ENCODE measurements at places on chromosomes 3 and 15. TPM values are rescaled to one million over a fixed set of nuclear protein-coding genes. Genes with fewer than 3 reads are reported as not detected.

SLC2A2 gene
- total RNA-seq: 0.07 TPM

ERICH6 gene
- total RNA-seq: not detected

ANKDD1A gene
- total RNA-seq: 5.9 TPM

ITIH1 gene
- total RNA-seq: not detected

IL17RB gene
- total RNA-seq: not detected

RYR3 gene
- not detected for total RNA-seq

DYNLT2B gene
- 32.6 TPM for total RNA-seq

DZIP3 gene
- total RNA-seq: 19.8 TPM

XCR1 gene
- total RNA-seq: not detected

SSR3 gene
- total RNA-seq: 285 TPM

DNA sequence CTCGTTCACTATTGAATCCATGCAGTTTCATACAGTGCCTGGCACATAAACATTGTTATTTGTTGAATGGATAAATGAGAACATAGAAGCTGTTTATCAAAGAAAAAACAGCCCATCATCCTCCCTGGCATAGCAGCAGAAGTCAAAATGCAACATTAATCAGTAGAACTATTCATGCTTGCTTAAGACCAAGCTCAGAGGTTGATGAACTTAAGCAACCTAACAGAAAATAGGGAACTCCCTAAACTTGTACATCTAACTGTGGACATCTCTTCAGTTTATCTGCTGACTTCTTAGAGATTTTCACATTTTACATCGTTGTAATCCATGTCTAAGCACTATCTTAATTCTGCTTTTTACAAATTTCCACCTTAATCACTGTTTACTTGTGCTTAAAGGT is 29.2 kb downstream of the SENP8 start:
- DNase-seq: no peak

GRCh38 chr15:99956820-99957641 is 223.8 kb upstream of the LYSMD4 start:
- DNase-seq: no peak

DNA sequence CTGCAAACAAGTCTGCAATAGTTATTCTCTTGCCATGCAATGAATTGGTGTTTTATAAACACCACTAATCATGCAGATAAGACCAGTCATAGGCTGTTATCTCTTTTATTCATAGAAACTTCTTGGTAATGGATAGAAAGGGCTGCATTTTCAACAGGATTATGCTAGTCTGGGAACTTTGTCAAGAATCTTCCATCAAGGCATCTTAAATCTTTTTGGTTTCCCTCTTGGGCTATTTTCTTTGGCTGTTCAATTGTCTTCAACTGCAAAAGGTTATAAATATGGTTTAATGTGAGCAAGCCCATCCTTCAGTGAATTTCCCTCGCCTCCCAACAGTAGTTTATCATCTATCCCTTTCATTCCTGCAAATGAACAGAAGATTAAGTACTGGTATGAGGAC is 59.0 kb upstream of the MINAR1 start:
- DNase-seq: peak; percentile 14

DNA sequence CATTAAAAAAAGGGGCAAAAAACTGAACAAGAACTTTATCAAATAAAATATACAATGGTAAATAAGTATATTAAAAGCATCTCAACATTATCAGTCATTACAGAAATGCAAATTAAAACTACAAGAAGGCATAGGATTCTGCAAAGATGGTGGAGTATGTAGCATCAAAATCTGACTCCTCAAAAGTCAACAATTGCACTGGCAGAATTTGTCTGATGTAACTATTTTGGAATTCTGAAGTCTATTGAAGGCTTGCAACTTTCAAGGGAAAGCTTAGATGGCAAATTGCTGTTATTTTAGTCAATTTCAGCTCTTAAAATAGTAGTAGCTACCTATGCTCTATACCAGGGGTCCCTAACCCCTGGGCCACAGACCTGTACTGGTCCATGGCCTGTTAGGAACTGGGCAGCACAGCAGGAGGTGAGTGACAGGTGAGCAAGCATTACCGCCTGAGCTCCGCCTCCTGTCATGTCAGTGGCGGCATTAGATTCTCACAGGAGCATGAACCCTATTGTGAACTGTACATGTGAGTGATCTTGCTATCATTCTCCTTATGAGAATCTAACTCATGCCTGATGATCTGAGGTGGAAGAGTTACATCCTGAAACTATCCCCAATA is 107.6 kb downstream of the TGFBR2 start:
- DNase-seq: no peak

GRCh38 chr15:100558771-100559254 is 30.1 kb upstream of the CERS3 start:
- no peak for DNase-seq

GRCh38 chr15:27086149-27086548 is 115.2 kb downstream of the GABRG3 start:
- no peak for DNase-seq

GRCh38 chr3:45367453-45367871 is 20.9 kb upstream of the LARS2 start:
- DNase-seq: peak; percentile 59

GRCh38 chr3:22587446-22587845 is 615.7 kb upstream of the UBE2E2 start:
- no peak for DNase-seq

GRCh38 chr3:191484461-191484860 is 23.5 kb downstream of the PYDC2 start:
- DNase-seq: no peak

DNA sequence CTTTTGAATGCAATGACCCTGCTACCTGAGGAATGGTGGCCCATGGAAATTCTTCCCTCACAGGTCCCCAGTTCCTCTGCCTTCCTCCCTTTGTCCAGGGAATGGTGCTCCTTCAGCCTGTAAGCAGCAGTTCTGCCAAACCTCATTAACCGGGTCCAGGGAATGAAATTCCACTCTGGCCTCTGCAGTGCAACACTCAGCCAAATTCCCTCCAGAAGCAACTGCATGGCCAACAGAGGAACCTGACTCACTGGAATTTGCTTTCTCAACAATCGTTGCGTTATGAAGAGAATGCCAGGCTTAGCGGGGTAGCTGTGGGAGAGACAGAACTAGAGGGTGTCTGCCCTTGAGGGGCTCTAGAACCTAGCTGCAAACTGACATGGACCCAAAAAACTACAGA is 449.4 kb upstream of the PROK2 start:
- no peak for DNase-seq

DNA sequence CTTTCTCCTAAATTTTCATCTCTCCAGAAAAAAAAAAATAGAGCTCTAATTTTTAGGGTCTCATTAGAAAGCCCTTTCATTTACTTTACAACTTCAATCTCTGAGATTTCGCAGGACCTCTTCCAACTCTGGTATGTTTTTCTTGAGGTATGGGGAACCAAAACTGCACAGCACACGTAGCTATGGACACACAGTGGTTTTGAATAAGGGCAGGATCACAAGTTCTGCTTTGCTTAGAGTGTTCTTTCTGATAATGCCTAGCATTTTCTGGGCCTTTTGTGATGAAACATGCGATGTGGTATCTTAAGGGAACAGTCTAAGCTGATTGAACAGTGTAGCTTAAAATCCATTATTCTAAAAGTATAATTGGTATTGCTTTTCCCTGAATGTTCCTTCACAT is 25.3 kb downstream of the ZNF592 start:
- DNase-seq: no peak

DNA sequence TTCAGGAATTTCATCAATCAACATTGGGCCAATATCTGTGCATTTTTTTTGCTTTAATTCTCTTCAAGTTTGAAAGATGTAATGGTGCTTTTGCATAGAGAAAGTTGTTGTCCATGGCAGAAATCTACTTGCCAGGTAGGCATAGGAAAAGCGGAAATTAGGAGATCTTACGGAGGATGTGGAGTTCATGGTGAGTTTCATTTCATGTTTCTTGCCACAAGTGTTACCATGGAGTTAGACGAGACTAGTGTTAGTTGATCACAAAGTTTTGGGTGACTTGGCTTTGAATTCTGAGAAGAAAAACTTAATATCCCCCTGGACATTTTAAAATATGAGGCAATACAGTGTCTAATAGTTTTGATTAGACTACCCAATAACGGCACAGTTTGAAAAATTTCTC is 1.0 kb upstream of the P2RY13 start:
- no peak for DNase-seq

DNA sequence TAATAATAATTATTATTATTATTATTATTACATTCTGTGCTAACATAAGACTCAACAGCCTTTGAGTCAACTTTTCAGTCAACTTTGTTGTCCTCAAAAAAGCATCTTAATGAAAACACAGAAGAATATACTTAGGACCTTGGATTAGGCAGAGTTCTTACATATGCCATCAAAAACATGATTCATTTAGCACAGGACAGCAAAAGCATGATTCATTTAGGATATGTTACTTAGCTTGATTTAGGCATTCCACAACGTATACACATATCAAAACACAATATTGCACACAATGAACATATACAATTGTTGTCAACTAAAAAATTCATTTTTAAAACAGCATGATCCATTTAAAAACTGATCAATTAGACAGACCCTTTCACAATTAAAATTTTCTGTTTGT is 213.0 kb downstream of the FMN1 start:
- no peak for DNase-seq

DNA sequence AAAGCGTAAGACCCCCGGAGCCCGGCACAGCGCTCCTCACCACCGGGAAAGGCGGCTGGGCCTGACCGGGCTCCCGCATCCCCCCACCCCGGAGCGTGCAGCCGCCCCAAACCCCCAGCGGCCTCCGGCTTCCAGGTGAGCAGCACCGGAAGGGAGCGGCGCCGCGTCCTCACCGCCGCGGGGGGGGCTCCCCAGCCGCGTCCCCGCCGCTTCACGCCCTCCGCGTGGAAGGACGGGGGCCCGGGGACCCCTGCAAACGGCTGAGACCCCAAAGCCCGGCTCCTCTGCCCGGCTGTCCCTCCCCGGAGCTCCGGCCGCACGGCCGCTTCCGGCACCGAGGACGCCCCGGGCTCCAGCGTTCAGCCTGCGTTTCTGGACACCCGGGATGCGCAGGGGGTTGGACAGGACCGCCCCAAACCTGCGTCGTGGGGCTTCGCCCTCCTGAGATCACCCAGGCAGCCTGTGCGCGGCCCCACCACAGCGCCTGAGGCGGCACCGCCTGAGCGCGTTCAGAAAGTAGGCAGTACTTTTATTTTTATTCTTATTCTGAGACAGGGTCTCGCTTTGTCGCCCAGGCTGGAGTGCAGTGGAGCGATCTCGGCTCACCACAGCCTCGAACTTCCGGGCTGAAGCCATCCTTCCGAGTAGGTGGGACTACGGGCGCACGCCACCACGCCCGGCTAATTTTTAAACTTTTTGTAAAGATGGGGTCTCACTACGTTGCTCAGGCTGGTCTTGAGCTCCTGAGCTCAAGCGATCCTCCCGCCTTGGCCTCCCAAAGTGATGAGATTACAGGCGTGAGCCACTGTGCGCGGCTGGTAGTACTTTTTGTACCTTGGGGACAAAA is 51.6 kb upstream of the BLM start:
- no peak for DNase-seq

- no peak for DNase-seq
Observed at GRCh38 chr3:193873426-193874201, 262.3 kb upstream of the HES1 start.

- DNase-seq: no peak
Observed at GRCh38 chr3:171543759-171544300, 83.6 kb upstream of the TNIK start.
